Ecto neural progenitor cell (in vitro differentiated cells): ENCODE measurements at places on chromosomes 11 and 22.

DNA sequence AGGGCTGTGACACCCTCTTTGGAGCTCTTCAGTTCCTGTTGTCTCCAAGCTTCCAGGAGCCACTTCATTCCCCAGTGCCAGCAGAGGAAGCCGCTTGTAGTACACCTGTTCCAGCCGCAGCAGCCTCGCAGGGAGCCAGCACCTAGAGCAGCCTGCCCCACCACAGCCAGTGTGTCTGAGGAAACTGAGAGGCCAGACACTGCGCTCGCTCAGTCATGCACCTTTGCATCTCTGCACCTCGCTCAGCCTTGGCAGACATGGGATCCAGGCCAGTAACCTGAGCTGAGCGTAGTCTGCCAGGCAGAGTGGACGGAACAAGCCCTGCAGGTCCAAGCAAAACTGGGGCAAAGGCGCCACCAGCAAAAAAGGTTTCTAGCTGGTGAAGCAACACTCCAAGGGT, 1072.1 kb downstream of the JRKL start:
- DNase-seq = no peak

DNA sequence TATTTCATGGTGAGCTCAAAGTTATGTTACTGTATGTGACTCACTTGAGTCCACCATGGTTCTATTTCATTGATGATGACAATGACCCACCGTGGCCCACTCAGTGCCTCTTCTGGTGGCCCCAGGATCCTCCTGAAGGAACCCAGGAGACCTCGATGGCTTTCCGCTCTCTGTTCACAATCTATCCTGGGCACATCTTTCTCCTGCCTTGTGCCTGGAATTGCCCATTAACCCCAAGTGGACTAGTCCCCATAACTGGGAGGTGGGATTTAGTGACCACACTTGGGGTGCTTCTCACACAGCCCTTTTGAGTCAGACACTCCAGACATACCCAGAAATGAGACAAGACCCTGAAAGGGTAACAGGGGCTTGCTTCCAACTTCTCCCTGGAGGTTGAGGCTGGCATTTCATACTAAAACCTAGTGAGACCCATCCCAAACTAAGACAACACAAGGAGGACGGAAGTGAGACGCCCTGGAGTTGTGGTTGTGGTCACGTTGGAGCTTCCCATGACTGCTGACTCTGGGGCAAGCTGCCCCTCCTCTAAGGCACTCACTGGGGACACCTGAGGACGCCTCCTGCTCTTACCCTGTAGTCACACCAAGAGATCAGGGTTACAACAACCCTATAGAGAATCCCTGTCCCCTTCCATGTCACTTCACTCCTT, 22.1 kb downstream of the IGLL5 start:
- DNase-seq = no peak

- no peak for DNase-seq
Measured at GRCh38 chr11:10927538-10927937, 69.7 kb upstream of the ZBED5 start.

GRCh38 chr22:49305214-49305965, 522.3 kb downstream of the BRD1 start:
- peak; percentile 95 for DNase-seq

- DNase-seq = peak; percentile 55
Measured at GRCh38 chr11:68439355-68440065, 21.0 kb upstream of the PPP6R3 start.

GRCh38 chr11:7595016-7595866, 78.1 kb downstream of the CYB5R2 start:
- no peak for DNase-seq

DNA sequence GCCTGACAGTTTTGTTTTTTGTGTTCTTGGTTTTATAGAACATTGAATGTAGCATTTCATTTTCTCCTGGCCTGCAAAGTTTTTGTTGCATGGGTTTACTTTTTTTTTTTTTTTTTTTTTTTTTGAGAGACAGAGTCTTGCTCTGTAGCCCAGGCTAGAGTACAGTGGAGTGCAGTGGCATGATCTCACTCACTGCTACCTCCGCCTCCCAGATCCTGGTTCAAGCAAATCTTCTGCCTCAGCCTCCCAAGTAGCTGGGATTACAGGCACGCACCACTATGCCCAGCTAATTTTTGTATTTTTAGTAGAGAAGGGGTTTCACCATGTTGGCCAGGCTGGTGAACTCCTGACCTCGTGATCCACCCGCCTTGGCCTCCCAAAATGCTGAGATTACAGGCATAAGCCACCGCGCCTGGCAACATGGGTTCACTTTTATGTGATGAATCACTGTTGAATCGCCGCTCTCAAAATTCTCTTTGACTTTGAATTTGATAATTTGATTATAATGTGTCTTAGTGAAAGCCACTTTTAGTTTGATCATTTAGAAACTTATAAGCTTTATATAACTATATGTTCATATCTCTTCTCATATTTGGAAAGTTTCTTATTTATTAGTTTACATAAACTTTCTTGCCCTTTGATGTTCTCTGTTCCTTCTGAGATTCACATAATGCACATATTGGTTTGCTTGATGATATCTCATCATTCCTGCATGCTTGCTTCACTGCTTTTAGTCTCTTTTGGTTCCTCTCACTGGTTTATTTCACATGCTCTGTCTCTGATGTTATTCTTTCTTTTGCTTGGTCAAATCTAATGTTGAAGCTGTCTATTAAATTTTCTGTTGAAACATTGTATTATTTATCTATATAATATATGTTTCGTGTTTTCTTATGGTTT, 589.0 kb upstream of the CNTN5 start:
- DNase-seq = no peak

DNA sequence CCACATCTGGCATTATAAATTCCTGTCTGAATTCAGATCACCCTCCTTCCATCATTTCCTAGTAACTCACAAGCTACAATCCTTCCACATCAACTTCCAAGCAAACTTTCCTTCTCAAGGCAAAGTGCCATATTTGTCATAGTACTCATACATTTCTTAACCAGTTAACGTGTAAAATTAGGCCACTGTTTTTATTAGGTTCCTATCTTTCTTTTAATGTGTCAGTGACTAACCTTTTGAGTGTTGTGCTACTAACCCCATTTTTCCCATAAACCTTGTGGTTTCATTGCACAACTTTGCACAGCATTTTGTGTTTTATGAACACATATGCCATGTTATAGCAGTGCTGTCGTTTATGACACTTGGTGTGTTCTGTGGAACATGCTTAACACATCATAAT, 90.1 kb downstream of the KIF18A start:
- DNase-seq = no peak

DNA sequence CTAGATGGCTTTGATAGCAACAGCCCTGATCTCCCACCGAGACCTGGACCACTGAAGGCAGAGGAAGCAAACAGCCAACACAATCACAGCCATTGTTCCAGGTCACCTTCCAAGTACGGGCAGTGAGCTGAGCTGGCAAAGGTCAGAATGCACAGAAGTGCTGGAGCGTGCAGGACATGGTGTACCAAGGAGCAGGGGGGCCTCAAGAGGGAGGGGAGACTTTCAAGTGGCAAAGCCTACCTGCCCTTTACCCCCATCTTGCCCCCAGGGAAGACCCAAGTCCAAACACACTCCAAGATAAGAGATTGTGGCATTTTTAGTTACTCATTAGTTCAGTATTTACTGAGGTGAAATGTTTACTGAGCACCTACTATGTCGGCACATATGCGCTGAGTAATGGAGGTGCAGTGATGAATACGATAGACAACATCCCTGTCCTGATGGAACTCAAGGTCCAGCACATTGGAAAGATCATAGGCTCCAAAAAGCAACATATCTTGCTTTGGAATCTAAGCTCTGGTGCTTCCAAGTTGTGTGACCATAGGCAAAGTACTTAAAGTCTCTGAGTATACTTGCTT, 26.0 kb upstream of the TTC12 start:
- no peak for DNase-seq

DNA sequence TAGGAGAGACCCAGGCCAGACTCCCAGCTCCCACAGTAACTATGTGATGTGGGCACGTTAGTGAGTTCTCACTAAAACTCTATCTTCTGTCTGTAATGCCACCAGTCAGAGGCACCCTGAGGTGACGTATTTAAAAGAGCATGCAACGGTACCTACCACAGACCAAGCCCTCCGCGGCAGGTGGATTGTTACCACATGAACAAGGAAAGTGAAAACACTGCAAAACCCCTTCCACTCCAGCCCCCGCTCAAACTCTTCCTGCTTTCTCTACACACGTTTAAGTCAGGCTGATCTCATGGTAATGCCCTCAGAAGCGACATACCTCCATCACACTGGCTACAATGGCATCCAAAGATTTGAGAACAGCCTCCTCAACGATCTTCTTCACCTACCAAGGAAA, 36.7 kb downstream of the SERPIND1 start:
- no peak for DNase-seq

DNA sequence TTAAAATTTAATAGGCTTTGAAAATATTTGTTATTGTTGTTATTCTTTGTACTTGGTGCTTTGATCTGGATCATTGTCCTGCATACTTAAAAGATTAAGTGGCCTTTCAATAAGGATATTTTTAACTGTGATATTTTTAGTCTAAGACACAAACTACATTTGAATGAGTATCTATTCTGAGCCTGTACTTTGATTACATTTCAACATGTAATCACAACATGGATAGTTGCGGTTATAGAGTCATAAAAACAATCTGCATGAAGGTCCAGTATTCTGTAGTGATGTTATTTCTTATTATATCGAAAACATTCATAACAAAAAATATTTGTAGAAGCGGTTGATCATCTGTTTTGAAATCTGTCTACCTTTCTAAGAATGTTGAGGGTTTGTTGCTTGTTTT, 58.6 kb downstream of the HIPK3 start:
- DNase-seq = no peak

DNA sequence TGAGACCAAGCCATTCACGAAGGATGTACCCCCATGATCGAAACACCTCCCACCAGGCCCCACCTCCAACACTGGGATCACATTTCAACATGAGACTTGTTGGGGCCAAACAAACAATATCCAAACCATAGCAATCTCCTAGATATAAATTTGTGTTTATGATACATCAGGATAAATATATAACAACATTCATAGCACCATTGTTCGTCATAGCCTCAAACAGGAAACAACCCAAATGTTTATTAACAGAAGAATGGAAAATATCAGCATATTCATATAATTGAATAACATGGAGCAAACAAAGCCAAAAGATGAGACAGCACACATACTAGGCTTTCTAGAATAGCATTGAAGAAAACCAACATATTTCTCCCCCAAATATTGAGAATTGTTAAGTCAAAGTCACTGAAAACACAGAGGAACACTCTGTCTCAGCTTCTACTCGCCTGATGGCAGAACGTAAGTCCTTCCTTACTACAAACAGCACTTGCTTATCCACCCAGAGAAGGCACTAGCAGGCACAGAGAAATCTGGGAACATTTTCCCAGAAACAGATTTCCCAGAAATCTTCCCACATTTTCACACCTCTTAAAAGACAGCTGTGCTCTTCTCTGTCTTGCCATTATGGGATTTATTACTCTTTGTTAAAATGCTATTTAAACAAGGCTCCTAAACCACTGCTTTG, 8.1 kb upstream of the GDPD4 start:
- no peak for DNase-seq

GRCh38 chr11:13384908-13385640, 77.9 kb downstream of the BTBD10 start:
- DNase-seq = no peak

GRCh38 chr11:69525516-69526452, 44.3 kb downstream of the LINC01488 start:
- DNase-seq = no peak

GRCh38 chr11:1349327-1350041, 40.1 kb upstream of the TOLLIP start:
- no peak for DNase-seq

- DNase-seq = no peak
Measured at GRCh38 chr11:79616392-79616851, 175.6 kb upstream of the TENM4 start.

GRCh38 chr11:34977089-34977912, 60.9 kb downstream of the PDHX start:
- DNase-seq = no peak

DNA sequence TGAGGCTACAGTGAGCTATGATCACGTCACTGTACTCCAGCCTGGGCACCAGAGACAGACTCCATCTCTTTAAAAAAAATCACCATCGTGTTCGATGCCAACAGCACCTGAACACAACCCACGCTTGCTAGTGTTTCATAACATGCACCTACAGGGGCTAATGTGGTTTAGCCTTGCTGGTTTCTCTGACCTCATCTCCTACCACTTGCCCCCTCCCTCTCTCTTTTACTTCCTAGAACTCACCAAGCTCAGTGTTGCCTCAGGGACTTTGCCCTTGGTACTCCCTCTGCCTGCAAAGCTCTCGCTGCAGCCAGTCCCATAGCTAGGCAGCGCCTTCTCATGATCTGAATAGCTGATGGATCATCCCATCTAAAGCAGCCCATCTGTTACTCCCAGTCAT, 99.8 kb downstream of the FBXO7 start:
- no peak for DNase-seq

DNA sequence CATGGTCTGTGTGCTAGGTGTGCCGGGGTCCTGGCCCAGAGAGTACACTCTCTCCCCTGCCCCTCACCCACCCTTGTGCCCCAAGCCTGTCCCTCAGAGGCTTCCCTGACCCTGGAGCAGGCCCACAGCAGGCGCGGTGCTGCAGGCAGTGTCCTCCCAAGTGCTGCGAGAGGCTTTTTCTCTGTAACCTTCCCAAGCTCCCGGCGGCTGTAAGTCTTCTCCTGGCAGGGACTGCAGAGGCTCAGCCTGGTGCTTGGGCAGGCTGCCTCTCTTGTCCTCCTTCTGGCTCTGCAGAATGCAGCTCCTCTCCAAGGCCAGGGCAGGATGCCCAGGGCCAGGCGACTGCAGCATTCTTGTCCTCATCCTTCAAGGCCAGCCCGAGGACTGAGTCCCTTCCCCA, 15.9 kb downstream of the RFPL1 start:
- no peak for DNase-seq

- no peak for DNase-seq
Measured at GRCh38 chr11:117759305-117759704, 37.7 kb downstream of the DSCAML1 start.

- DNase-seq = no peak
Measured at GRCh38 chr11:118295199-118295598, 9.3 kb upstream of the CD3E start.

DNA sequence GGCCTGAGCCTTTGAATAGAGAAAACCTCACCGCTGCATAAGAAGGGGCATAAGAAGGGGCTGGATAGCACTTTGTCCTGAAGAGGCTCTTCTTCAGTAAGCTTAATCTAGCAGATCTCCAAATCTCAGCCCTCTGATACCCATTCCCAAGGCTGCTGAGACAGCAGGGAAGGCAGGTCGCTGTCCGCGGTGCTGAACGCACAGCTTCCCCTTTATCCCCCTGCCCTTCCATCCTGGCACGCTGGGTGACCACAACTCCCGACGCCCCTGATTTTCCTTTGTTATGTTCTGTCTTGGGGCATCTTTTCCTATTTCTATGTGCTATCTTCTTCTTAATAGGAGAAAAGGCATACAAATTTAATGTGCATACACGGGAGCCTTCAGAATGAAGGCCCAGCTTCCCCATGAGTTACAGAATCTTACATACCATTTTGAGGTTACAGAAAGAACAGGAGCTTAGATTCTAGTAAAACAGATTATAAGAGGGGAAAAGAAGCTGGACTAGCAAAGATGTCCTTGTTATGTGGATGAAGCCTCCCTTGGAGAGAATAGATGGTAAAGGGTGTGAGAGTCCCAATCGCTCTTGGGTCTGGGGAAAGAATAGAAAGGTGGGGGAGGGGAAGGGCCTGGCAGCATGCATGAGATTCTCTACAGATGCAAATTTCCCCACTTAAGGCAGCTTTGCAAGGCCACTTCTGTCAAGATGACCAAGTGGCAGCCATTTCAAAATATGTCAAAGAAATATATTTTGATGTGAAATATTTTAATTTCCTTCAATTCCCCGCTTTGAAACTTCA, 5.7 kb upstream of the SULT4A1 start:
- DNase-seq = peak; percentile 84

- DNase-seq = no peak
Measured at GRCh38 chr22:22546490-22546889, 12.6 kb downstream of the PRAME start.
